ENCODE measurements at places on chromosomes 16 and 17.

GRCh38 chr16:51577621-51578303, 426.7 kb upstream of the SALL1 start:
- DNase-seq = no peak

GRCh38 chr16:35733278-35733965, 2274.0 kb downstream of the TP53TG3F start:
- DNase-seq = no peak

GRCh38 chr17:16873174-16874035, 98.5 kb downstream of the TNFRSF13B start:
- peak; percentile 14 for DNase-seq

DNA sequence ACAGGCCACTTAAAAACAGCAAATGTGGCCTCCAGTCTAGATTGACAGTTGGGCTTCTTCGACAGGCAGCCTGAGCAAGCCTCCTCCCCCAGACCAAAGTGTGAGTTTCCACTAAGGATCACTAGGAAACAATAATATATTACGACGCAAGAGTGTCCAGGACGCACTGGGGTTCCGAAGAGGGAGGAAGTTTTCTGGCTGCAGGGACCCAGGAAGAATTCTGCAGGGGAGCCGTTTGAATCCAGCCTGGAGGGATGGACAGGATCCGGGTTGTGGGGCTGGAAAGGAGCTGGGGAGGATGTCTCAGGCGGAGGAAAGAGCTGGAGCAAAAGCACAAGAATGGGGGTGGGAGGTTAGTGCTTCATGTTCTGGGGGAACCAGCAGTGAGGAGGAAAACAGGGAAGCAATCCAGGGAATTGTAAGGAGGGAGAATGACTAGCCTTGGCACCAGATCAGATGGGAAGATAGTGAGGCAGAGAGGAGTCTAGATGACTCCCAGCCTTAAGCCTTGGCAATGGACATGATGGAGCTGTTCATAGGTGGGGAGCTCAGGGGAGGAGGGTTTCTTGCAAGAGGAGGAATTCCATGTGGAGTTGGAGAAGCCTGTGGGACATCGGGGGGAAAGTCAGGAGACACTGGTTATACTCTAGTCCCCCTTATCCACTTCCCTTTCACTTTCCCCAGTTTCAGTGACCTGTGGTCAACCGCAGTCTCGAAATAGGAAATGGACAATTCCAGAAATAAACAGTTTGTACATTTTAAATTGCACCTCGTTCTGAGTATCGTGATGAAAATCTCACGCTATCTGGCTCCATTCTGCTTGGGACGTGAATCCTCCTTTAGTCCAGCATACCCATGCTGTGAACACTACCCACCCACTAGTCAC, 26.6 kb downstream of the NGFR start:
- no peak for DNase-seq

DNA sequence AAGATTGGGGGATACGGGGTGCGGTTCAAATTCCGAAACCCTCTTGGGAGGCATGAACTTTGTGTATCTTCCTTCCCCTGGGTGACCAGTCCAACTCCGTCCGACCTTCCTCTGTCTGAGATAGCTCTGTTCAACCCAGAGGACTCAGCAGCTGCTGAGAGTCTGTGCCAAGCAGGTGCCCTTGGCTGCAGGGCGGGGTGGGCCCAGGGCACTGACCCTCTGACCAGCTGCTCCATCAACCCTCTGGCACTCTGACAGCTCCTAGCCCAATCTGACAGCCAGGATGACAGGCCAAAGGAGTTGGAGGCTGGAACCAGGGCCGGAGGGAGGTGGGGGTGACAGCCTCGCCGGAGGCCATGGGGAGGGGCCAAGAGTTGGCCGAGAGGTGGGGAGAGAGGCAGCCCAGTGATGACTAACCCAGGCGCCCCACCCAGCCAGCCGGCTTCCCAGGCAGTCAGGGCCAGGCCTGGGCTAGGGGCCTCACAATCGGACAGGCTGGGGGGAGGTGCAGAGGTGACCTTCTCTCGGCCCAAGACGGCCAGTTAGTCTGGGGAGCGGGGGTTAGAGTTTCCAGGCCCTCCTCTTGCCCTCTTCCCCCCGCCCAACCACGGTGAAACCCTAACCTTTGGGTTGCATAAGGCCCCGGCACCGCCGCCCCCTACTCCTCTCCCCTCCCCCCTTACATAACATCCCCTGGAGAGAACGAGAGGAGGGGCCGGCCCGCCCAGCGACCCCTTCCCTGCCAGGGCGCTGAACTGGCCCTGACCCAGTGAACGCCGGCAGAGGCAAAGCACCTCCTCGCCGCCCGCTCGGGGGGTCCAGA, 5.0 kb upstream of the TLCD2 start:
- DNase-seq = no peak

GRCh38 chr17:6070913-6071511, 833 bp downstream of the WSCD1 start:
- no peak for DNase-seq

DNA sequence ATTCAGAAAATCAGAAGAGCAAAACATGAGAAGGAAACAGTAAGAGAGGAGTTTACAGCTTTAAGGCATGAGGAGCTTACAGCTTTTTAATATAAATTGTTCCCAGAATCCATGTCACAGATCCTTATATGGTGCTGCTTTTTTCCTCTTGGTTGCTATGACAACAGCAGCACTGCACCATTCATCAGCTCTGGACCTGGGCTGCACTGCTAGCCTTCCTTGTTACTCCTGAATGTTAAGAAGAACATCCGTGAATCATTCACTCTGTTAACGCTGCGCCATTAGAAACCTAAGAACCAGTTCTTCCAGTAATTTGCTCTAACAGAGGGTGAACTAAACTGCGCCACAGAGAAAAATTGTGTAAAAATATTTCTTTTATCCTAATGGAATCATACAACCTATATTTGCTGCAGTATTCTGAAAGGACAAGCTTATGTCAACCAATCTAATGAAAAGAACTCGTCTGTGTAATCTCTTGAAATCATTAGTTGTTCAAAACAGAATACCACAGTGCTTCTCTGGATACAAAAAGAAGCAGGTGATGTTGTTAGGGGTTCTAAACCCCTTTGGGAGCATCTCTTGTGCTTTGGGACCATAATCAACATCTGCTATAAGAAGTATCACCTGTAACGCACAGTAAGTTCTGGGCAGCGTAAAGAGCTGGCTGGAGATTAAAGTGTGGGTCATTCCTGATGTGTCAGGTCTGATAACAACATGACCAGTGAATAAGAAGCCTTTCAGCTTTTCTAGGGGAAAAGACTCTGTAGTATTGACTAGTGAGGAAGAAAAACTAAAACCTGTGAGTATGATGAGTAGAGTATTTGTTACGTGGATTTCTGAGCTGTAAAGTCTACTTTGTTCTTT, 151.2 kb downstream of the TANC2 start:
- no peak for DNase-seq

DNA sequence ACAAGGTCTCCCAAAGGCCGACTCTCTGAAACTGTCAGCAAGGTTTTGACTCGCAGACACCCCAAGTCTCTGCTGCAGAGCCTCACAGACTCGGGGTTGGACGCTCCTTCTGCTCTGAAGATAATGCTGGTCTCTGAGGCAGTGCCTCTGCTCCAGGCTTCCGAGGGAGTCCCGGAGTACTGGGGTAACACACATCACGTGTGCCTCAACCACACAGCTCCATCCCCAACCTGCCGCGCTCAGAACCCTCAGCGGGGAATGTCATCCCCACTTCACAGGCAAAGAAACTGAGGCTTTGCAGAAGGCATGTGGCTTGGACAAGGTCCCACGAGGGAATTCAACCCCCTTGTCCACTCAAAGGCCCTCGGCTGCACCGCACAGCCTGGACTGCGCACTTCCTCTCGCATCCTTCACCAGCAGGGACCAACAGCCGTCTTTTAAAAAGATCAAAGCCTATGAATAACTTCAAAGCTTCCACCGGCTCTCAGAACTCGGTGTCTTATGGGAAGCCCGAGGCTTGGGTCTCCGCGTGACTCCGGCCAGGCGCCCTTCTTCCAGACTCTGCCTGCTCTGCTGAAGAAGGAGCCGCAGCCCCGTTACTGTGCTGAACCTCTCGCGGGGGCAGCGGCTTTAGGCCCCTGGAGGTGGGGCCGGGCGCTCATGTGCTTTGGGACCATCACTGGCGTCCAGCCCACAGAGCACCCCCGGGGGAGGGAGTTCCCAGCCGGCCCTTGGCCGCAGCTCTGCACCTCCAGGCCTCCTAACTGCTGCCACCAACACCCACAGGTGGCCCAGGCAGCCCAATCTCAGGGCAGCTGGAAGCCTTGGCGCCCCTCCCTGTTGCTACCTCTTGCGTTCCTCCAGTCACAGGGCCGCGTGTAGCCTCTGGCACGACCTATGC, 2.2 kb downstream of the TMEM204 start:
- DNase-seq = peak; percentile 21

- DNase-seq = no peak
These were observed 1.5 kb upstream of the BAIAP3 start for GRCh38 chr16:1331712-1332617.

GRCh38 chr17:41367426-41368075, 2.1 kb downstream of the KRT33B start:
- no peak for DNase-seq

- DNase-seq = no peak
These were observed 31.2 kb downstream of the NDEL1 start for GRCh38 chr17:8466873-8467272.

GRCh38 chr17:13084420-13084819, 66.6 kb upstream of the ELAC2 start:
- DNase-seq = no peak

DNA sequence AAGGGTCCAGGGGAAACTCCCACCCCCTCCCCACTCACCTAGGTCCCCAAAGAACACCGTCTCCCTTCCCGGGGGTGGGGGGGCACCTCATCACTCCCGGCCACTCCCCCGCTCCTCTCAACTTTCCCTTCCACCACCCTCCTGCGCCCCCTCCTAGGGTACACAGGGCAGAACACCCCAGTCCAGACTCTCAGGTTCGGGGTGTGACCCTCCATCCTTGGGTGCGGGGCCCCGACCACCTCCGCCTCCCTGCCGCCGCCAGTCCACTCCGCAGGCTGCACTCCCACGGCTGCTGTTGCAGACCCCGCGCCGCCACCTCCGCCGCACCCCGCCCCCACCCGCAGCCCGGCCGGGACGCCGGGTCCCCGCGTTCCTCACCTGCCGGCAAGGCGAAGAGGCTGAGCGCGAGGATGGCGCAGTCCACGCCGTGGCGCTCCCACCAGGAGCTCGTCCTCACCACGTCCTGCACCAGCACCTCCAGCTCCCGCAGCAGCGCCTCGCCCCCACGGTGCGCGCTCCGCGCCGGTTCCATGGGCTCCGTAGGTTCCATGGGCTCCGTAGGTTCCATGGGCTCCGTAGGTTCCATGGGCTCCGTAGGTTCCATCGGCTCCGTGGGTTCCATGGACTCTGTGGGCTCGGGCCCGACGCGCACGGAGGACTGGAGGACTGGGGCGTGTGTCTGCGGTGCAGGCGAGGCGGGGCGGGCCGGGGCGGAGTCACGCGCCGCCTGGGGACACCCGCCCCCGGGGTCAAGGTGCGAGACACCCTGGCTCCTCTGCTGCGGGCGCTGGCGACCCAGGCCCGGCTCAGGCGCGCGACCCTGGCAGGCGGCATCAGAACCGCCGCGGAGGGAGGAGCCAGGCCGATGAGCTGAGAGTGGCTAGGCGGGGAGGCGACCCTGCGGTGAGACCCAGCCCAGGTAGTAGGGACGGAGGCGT, at the start of gene FADS6:
Gene FADS6, minus strand, starts transcription at position 660 of the 938 bp plus-strand sequence. Its CDS starts 38 bp downstream, at position 622.
- no peak for DNase-seq

GRCh38 chr16:24970708-24971107, 44.5 kb downstream of the ARHGAP17 start:
- no peak for DNase-seq

DNA sequence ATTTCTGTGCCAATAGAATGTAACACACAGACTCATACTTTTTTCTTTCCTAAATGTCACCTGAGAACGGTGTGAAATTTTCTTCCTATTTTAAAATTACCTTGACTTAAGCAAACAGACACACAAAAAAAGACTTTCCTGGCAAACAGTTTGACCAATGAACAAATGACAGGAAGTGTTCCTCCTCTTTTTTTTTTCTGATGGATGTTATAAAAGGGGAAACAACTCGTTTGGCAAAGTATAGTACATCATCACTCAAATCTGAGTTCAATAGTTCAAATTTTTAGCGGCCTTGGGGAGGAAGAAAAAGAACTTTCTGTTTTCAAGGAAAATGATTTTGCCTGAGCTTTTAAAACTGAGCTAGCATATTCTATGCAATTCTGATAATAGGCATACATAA, 19.8 kb downstream of the HS3ST3A1 start:
- no peak for DNase-seq

DNA sequence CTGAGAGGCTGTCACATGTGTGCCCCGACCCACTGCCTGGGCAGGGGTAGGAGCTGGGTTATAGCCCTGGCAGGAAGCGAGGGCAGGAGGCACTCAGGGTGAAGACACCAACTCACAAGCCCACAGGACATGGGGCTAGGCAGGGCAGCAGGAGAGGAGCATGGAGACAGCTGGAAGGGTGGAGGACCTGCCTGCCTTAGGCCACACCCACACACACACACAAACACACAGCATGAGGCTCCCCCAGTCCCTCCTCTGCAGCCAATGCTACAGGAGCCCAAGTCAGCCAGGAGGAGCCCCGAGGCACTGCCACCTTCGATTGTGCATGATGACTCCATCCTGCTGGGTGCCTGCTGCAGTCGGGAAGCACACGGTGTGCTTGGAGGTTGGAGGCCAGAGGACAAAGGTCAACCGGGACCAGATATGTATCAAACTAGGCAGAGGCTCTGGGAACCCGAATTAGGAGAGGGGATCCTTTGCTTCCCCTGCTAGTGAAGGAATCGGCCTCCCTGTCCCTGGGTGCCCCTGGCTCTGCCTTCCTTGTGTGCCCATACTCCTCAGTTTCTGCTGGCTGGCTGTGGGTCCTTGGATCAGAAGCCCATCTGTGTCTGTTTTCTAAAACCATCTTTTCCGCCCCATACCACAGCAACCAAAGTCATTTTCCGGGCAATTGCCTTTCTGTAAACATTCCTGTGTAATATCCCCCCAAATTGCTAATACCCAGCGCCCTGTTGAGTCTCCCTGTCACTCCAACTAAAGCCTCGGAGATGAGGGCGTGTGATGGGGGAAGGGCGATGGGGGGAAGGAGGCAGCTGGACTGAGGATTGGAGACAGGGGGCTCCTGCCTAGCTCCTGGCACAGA, 20.5 kb downstream of the SRCIN1 start:
- DNase-seq = no peak

DNA sequence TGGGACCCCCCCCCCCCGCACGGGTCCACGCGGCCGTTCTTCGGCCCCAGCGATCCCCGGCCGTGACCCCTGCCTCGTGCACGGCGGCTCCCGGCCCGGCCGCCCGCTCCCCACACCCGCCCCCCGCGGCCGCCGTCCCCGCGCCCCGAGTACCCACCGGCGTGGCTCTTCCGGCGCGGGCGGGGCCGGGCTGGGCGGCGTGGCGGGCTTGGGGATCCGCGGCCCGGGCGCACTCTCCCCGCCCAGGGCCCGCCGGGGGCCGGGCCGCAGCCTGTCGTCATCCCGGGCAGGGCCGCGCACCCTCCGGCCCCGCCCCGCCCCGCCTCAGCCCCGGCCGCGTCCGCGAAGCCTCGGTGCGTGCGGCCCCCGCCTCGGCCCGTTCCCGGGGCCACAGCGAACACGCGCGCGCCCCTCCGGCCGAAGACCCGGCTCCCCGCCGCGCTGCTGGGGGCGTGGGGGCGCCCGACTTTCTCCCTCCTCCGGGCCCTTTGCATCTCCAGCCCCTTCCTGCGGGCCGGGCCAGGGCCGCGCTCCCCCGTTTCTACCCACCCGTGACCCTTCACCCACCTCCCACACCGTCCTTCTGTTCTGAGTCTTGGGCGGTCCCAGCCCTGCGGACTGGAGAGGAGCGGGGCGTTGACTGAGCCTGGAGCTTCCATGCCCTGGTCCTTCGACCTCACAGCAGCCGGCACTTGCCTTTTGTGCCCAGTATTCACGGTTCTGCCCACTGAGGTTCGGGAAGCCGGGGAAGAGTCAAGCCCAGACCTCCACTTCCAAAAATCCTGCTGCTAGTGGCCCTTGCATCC, 840 bp downstream of the MYO1C start:
- no peak for DNase-seq

- DNase-seq = no peak
These were observed 36.3 kb downstream of the GNA13 start for GRCh38 chr17:65020284-65020683.
